GDM1 (cell line): ENCODE measurements at places on chromosomes 3 and 15.

DNA sequence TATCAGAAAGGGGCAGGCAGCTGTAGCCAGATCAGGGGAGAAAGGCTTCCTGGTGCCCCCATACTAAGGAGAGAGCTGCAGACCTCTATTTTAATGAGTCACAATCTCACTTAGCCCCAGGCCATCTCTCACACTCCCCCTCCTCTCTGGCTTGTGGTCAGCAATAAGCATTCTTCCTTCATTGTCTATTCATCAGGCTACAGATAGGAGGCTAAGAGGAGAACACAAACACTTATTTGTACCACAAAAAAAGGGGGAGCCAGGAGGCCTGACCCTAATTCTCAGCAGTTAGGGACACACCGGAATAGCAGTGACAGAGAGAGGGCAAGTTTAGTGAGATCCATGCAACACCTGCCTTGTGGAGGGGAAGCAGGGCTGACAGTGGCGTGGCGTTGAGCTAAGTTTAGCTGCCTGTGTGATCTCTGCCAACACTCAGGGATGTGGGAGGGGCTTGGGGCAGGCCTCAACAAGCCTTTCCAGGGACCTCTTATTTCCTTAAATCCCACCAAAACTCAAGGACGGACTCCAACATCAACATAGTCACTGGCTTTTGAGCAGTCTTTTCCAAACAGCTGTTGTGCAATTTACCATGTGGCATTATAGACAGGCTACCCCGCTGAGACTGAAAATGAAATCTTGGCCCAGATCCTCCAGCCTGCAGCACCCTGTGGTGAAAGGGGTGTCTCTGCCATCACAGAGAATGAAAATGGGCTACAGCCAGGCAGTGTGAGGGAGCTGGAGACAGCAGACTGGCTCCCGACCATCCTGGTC is 191.9 kb upstream of the TSC22D2 start:
- DNase-seq, result no peak

DNA sequence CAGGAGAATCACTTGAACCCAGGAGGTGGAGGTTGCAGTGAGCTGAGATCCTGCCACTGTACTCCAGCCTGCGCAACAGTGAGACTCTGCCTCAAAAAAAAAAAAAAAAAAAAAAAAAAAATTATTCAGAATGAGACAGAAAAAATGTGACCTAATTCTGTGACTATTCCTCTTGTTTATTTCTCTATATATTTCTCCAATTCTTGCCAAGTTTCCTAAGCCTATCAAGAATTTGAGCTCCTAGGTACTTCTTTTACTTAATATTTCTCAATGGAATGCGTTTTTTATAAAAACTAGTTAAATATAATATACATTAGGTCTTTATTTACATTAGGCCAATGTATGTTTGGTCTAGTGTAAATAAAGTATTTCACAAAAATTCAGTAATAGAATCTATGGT is 86.8 kb downstream of the NAALADL2 start:
- DNase-seq, result no peak

DNA sequence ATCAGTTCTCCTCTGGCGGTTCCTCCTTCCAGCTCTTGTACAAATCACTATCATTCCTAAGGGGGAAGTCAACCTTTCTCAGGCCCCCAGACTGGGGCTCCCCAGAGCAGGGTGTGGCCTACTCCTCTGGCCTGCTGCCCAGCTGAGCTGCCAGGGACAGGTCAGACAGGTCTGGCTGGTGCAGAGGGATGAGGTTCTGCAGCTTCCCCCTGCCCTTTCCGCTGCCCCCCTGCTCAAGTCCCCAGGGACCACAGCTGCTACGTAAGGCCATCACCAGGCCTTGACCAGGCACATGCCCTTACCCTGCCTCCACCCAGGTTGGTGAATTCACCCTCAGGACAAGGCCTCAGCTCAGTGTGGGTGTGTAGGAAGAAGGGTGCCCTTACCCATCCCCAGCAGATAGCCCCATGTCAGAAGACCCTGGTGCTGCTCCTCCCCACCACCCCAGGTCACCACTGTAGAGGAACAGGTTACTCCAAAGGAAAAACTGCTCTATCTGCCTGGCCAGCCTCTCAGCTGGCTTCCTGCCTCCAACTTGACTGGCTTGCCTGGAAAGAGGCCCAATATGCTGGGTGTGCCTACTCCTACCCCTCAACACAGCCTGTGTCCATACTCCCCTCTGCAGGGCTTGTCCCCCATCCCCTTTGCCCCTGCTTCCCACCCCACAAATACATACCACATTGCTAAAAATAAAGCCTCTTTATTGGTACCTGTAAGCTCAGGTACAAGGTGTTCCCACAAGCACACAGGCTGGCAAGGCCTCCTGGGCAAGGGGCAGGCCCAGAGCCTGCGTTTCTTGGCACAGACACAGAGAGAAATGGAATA is 12.0 kb downstream of the CSRNP1 start:
- DNase-seq, result no peak

DNA sequence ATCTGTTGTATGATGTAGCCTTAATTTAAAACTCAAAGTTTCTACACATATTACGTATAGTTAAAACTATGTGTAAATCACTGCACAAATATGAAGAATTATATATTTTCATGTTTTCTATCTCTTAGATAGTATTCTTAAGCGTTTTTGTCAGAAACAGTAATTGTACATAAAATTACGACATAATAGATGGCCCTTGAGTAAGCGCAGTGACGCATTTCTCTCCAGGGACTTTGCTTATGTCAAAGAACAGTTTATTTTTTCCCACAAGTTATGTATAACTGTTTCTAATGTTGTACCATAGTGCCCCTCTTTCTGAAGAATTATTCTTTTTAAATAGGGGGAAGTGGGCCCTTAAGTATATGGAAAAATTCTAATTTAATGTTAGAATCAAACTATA is 934.0 kb downstream of the VGLL3 start:
- DNase-seq, result no peak

GRCh38 chr3:21534462-21534861 is 216.5 kb downstream of the ZNF385D start:
- DNase-seq, result no peak

- DNase-seq, result no peak
Observed at GRCh38 chr3:94359996-94360395, 297.1 kb downstream of the NSUN3 start.

GRCh38 chr15:87576486-87577176 is 679.9 kb downstream of the NTRK3 start:
- DNase-seq, result no peak

GRCh38 chr3:30193625-30194044 is 412.8 kb upstream of the TGFBR2 start:
- DNase-seq, result no peak

DNA sequence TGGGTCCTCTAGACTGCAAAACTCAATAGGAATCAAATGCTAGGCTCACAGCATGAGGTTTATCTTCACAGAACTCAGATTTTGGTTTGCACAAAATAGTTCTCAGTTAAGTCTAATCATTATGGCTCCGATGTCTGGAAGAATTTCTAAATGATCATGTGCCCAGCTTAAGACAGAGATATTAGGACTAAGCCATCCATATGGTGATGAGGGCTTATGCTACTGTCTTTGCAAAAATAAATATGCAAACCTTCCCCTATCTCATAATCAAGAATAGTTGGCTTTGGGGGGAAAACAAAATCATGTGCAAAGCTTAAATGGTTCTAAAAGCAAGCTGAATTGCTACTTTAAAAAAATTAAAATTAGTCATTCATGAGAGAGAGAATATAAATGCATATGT is 96.5 kb downstream of the CFAP20DC start:
- DNase-seq, result no peak

GRCh38 chr15:99944131-99944530 is 210.9 kb upstream of the LYSMD4 start:
- DNase-seq, result no peak

DNA sequence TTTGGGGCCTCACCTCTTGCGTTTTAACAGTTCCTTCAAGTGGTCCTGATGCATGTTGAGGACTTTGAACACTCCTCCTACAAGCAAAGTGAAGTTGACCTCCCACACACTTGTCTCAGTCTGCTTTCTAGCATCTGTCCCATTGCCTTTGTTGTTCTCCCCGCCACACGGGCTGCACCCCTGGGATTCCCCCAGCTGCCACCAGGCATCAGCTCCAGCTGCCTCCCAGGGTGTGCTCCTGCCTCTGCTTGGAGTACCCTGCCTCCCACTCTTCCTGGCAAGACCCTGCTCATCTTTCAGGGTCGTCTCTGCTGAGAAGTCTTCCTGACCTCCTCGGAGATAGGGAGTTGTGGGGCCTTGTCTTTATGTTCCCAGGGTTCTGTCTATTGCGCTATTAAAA is 52.2 kb downstream of the IGF1R start:
- DNase-seq, result no peak

GRCh38 chr3:165725296-165725695 is 111.9 kb downstream of the BCHE start:
- DNase-seq, result no peak

DNA sequence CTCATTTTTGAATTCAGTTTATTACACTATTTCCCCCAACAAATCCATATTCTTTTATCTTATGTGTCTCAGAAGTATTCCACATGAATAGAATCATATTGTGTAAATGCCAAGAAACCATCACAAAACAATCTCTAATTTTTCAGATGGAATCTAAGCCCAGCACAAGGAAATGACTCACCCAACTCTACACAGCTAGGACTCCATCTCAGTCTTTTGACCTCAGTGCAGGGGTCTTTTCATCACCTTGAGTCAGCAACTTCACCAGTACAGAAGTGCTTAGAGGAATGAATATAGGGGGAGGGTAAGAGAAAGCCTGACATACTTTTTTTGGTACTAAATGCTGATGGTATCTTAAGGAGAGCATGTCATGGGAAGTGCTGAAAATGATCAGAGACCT is 169.3 kb upstream of the LRRN1 start:
- DNase-seq, result no peak

GRCh38 chr15:43991206-43991605 is 164.4 kb downstream of the WDR76 start:
- no peak for DNase-seq

- no peak for DNase-seq
Observed at GRCh38 chr3:128940252-128940651, 53.6 kb downstream of the CFAP92 start.

GRCh38 chr3:146928421-146929059 is 323.4 kb upstream of the PLSCR5 start:
- DNase-seq, result no peak

GRCh38 chr3:176415661-176416295 is 781.5 kb downstream of the TBL1XR1 start:
- no peak for DNase-seq

DNA sequence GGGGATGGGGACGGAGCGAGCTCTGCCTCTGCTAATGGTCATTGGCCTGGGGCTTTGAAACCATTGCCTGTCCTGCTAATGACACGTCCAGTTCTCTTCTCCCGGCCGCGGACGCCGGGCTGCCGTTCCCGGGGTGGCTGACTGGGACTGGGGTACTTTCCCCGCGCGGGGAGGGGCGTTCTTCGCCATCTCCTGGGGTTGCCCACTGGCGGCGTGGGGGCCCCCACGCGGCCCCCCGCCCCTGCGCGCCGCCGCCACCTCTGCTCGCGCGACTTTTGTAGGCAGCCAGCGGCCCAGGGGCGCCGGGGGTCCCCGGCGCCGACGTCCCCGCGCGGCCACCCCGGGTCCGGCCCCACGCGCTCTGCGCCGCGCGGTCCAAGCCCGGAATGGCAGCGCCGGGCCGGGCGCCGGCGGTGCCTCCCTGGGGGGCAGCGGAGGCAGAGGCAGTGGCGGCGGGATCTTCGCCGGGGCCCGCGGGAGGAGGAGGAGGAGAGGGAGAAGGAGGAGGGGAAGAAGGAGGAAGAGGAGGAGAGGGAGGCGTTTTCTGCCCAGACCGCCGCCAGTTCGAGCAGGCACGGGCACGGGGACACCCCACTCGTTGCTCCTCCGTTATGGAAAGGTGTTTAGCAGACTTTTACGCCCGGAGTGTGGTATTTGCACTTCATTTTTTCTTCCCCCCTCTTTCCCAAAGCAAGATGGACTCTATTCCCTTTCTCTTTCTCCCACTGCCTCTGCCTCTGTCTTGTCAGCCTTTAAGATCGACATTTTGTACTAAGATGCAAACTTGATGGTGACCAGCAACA is 2.3 kb downstream of the BBX start:
- peak; percentile 10 for DNase-seq

- DNase-seq, result no peak
Observed at GRCh38 chr3:134300520-134300919, 49.9 kb upstream of the RYK start.

DNA sequence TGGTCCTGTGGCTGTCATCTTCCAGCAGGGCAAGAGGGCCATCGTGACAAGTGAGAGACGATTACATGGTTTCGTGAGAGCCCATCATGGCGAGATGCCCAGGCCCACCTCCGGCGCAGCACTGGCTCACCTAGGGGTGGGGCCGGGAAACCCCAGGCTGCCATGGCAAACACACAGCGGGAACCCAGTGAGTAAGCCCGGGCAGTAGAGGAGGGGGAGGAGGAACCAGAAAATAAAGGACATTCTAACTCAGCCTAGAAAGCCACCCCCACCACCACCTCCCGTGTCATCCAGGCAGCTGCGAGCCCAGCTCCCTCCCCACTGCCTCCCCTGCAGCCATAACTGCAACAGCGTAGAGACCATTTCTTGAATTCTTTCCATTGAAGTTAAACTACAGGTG is 52.3 kb downstream of the PCSK6 start:
- no peak for DNase-seq

GRCh38 chr15:73727330-73727976 is 25.7 kb downstream of the INSYN1 start:
- DNase-seq, result no peak

DNA sequence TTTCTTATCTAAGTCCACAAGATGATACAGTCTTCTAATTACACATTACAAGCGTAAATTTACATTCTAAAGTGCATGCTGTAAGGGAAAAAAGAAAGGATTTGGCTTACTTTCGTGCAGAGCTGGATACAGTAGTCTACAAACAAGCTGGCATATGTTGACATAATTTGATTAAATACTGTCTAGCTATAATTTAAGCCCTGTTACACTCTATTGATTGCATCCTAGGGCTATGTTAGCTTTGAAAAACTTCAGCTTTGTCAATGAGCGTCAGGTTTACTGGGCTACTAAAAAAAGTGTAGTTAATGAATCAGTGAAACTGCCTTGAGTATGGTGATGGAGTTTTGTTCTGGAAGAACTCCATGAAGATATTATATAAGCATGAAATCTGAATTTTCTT is 24.5 kb upstream of the PLCL2 start:
- DNase-seq, result no peak

- no peak for DNase-seq
Observed at GRCh38 chr3:158961471-158961870, 159.6 kb downstream of the MFSD1 start.

DNA sequence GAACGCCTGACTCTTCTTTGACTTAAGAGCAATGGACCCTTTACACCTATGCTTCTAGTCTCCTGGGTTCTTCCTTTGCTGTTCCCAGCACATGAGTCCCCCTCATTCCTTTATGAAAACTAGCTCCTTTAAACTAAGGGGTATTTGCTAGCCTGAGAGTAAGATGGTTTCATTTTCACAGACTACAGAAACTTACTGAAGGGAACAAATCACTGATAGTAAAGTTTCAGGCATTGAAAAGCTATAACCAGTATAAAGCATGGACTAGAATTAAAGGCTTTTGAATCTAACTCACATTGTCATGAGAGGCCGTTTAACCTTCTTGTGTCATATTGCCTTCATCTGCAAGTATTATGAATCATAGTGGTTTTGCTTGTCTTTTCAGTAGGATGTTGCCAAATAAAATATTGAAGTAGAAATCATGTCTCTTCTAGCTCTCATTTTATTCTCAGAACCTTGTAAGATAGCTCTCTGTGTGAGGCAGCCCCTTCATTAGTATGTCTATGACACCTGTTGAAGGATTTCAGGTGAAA is 765.9 kb downstream of the NR2F2 start:
- no peak for DNase-seq

- DNase-seq, result no peak
Observed at GRCh38 chr3:63746211-63746610, 72.9 kb upstream of the C3orf49 start.
